ENCODE measurements at places on chromosomes 6 and 20.

DNA sequence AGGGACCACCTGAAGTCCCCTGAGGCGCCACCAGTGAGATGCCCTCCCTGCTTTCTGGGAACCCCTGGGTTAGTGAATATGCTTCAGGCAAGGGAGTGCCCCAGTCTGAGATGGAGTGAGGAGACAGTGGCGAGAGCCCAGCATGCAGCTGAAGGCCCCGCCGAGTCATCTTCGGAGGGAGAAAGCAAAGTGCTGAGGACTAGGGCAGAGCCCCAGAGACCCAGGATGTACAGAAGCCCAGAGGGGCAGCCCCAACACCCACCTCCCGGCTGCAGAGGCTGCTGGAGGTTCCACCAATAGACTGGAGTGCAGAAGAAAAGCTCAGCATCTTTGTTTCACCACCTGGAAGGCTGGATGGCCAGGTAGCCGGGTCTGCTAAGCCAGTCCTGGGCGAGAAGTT is 14.1 kb downstream of the ANKRD60 start:
- no peak for DNase-seq

GRCh38 chr6:36815962-36816735 is 23.1 kb downstream of the CPNE5 start:
- DNase-seq: no peak

DNA sequence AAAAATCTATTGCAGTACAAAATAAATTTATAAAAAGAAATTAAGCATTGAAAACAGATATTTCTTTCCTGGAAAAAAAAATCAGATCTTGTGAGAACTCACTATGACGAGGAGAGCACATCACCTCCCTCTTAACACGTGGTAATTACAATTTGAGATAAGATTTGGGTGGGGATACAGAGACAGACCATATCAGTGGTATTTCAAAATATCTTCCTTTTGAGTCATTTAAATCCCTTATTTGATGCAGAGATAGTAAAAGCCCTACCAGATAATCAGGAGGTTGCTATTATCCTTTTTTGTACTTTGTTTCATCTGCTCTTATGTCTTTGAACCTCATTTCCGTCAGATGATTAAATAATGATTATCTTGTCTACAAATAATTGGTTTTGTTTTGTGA is 800.4 kb downstream of the KIF16B start:
- DNase-seq: no peak

DNA sequence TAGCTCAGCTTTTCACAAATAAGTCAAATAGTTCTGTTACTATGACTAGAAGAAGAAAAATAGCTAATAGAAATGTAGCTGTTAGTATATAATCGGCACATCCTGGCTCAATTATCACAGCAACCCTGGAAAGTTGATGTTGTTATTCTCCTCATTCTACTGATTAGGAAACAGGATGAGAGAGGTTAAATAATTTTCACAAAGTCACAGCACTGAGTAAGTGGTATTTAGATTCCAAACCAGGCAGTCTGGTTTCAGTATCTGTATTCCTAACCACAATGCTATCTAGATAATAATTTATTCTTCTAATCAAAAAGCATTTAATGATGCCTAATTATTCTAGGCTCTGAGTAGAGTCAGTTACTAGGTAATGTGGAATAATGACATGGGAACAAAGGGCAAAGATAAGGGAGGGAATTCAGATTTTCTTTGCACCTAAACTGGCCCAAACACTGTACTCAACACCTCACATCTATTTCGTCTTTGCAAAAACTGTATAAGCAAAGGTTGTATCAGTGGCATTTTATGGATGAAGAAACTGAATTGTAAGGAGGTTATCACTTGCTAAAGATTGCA is 51.3 kb downstream of the PDE7B start:
- no peak for DNase-seq

DNA sequence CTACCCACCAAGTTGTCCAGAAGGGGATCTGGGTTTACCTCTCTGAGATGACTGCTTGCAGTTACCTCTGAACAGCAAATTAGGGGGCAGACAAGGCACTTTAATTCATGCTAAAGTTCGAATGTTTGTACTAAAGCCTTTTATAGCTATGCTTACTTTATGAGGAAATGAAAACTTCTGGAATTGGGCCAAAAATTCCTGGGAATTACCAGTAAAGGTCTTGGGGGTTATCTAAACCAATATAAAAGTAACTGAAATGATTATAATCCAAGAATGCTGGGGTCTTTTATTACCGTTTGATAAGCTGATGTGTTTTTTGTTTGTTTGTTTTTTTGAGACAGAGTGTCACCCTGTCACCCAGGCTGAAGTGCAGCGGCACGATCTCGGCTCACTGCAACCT is 7.9 kb upstream of the LZTS3 start:
- DNase-seq: no peak

DNA sequence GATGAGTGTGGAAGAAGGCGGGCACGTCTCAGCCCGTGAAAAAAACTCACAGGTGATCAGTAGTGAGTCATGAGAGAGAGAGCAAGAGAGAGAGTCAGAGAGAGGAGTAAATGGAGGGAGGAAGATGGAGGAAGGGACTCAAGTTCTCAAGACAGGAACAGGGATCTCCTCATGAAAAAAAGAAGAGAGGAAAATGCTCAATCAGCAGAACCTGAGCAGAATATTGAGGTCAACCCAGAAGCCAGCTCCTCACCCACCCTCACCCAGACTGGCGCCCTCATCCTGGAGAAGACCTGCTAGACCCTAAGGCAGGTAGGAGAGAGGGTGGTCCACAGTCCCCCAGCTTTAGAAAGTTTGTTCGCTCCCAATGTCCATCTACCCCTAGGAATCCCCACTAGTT is 4.8 kb downstream of the UBD start:
- DNase-seq: no peak

- DNase-seq: no peak
Observed at GRCh38 chr6:23890543-23891227, 235.3 kb upstream of the NRSN1 start.

DNA sequence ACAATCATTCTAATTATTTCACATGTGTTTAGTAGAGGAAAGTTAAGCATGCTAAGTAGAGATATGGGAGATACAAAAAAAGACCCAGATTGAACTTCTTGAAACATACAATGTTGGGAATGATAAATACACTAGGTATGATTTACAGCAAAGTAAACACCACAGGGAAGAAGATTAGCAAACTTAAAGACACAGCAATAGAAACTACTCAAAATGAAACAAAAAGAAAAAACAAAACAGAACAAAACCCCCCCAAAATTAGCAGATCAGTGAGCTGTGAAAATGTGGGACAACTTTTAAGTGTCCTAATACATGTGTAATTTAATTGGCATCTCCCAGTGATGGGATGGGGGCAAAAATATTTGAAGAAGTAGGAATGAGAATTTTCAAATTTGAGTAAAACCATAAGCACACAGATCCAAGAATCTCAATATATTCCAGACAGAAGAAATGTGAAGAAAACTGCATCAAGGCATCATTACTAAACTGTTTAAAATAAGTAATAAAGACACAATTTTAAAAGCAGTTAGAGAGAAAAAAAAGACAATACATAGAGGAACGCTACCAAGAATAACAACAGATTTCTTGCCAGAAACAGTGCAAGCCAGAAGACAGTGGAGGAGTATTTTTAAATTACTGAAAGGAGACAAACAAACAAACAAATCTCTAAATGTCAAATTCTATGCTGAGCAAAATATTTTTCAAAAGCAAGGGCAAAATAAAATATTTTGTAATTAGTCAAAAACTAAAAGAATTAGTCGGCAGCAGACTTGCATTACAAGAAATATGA is 473.7 kb downstream of the QKI start:
- DNase-seq: no peak

- no peak for DNase-seq
Observed at GRCh38 chr20:57667924-57668782, 41.7 kb downstream of the PMEPA1 start.

- DNase-seq: no peak
Observed at GRCh38 chr20:12055161-12055560, 137.5 kb downstream of the BTBD3 start.

DNA sequence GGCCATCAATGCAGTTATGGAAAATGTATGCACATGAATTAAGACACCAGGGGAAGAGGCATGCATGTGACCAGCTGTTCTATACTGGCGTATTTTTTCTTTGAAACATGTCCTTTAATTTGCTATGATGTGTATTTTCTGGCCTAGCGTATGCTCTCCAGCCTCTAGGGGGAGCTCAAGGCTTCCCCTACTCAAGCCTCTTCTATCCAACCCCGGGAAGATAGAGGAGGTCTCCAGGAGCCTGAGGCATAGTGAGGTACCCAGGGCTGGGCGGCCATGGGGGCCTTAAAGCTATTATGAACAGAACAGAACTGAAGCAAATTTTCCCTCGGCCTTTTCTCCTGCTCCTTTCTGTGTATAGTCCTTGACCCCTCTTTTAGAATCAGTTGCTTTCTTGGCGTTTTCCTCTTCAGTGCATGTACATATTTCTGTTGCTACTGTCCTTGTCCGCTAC is 528.9 kb downstream of the MAFB start:
- peak; percentile 42 for DNase-seq

- DNase-seq: no peak
Observed at GRCh38 chr6:3711776-3712175, 39.7 kb downstream of the PXDC1 start.

GRCh38 chr6:111939902-111940301 is 66.7 kb upstream of the FYN start:
- DNase-seq: no peak

- no peak for DNase-seq
Observed at GRCh38 chr6:166476061-166476591, 93.4 kb upstream of the MPC1 start.

GRCh38 chr6:81744131-81744530 is 8.3 kb downstream of the TENT5A start:
- DNase-seq: no peak
